ENCODE measurements at places on chromosomes 3 and 15. TPM values are rescaled to one million over a fixed set of nuclear protein-coding genes. Genes with fewer than 3 reads are reported as not detected.

DNA sequence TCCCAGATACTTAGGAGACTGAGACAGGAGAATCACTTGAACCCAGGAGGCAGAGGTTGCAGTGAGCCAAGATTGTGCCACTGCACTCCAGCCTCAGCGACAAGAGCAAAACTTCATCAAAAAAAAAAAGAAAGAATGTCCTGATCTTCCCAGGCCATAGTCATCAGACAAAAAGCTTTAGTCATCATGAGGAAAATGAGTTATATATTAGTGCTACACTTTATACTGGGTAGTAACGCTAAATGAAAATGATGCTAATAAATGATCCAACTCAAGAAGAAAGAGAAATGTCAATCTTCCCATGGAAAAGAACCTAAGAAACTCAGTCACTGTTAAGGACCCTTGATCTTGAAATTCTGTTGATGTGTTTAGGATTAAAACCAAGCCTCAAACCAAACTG, 26.3 kb upstream of the TRIM59 start:
- no peak for DNase-seq

- no peak for DNase-seq
Measured at GRCh38 chr3:139119331-139120025, 74.8 kb upstream of the PRR23C start.

DNA sequence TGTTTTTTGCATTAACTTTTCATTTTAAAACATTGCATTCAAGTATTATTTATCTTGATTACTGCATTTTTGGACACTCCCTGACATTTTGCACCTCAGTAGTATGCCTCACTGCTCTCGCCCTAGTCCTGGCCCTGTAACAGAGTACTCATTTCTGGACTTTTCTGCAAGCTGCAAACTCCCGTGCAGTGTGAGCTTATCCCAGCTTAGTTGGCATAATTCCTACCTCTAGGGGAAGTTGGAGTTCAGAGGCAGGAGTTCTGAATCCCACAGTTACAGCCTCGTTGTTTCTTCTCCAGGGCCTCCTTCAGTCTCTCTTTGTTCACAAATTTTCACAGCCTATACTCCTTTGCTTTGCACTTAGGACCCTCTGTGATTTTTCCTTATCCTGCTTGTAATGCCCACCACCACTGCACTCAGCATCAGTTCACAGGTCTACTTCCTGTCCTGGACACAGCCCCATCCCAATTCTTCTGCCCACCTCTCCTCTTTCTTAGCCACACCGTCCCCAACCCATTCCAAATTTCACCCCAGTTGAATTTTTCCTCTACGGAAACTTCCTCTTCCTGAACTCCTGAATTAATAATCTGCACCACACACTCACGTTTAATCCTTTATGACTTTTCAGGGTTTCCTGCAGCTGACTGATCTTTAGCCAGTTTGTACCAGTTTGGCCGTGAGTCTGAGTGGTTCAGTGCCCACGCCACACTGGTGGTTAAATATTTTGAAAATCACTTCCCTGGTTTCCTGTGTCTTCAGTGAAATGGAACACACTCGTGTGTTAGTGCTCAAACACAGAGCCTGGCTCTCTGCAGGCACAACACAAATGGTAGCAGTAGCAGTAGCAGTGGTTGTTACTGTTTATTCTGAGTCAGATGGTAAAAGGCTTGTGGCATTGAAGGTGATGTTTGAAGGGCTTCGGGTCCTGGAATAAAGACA, 6.3 kb upstream of the CTSH start:
- DNase-seq = peak; percentile 46

DNA sequence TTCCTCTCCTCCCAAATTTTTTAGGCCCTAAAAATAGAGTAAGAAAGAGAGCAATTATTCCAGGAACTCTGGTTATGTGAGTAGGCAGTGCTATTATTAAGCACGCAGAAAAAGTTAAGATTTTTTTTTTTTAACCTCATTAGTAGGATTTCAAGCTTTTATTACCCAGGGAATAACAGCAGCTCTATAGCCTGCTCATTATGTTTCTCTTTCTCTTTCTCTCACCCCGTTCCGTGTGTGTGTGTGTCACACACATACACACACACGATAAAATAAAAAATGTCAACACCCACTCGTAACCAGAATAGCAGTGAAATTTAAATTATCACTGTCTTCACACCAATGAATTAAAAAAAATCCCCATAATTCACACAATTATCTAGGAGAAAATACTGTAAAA, 30.3 kb downstream of the GADL1 start:
- no peak for DNase-seq

GRCh38 chr15:77836906-77837648, 204.4 kb upstream of the LINGO1 start:
- DNase-seq = no peak

GRCh38 chr15:101258238-101259144, 6.6 kb upstream of the CHSY1 start:
- peak; percentile 65 for DNase-seq

DNA sequence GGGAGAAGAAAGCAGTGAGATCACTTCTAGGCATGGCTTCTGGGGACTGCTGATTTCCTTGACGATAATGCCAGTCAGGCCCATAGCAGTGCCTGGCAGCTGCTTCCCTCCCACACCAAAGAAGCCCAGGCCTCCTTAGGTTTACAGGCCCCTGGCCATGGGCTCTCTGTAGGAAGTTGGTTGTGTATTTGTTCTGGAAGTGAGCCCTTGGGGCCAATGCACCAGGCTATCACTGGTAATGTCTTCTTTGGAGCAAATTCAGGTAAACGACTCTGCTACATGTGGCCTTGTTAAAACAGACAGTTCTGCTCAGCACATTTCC, 89.3 kb downstream of the CCNL1 start:
- peak; percentile 63 for DNase-seq

DNA sequence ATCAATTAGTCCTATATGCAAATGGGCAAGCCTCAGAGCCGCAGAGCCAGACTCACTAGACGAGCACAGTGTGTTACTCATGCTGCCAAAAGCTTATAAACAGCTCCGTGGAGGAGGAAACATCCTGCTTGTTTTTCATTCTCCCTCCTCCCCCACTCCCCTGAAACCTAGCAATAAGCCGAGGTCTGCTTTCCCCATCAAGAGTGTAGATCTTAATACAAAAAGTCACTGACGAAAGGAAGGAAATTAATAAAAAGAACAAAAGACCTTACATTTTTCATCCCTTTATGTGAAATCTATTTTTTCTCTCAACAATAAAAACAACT, 88.5 kb downstream of the XXYLT1 start:
- peak; percentile 67 for DNase-seq

GRCh38 chr15:94453227-94453988, 222.0 kb downstream of the MCTP2 start:
- peak; percentile 1 for DNase-seq

DNA sequence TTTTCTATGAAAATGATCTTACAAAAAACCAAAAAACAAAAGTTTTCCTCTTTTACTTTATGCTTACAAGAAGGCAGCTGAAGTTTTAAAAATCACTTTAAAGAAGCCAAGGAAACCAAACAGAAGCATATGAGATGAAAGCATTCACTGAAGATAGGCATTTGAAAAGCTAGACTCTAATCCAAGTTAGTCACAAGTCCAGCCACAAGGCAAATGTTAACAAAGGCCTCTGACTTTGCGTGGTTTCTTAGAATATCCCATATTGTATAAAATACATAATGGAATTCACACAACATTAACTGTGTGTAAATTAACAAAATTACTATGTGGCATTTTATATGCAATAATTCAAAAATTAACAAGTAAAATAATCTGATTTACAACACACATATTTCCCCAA, 17.7 kb downstream of the MRPL3 start:
- DNase-seq = no peak

- no peak for DNase-seq
Measured at GRCh38 chr3:139940622-139941021, 5.6 kb downstream of the CLSTN2 start.

DNA sequence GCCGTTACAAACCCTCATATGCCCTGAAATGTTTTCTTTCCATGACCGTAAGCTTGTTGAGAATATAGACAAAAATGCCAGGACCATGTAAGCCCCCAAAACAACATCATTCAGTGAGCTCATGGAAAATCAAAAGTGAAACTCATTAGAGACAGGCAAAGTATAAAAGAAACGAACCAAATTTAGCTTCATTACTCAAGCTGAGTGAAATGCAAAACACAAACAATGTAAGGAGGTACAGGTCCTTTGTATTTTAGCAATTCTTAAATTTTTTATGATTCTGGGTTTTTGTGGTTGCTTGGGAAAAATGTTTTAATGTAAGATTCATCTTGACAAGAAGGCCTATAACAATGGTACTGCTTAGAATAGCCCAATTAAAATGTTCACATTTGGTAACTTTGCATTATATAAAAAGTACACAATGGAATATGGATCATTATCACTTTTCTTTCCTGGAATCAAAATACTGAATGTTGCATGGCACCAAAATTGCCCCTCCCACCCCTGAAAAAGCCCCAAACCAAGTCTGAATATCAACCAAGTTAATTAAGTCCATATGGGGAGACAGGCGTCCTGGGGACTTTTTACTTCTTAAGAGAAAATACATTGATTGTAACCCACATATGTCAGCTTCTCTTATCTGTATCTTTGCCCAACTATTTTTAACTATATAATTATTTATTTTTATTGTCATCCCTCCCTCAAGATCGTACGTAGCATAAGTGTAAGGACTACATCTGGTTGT, 247.7 kb upstream of the CDIN1 start:
- peak; percentile 33 for DNase-seq

DNA sequence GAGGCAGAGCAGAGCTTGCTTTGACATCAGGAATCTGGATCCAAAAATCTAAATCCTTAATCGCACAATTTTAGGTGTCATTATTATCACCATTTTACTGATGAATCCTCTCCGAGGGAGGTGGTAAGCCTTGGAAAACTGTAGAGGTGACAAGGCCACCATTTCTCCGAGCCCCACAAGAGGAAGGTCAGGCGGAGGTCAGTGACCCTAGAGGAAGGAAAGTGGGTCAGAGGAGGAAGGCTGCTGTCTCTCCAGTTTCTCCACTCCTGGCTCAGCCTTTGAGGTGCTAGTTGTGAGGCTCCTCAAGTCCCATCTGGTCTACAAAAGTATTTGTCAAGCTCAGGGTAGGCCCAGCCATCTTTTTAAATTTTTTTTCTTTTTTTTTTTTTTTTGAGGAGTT, 3.2 kb downstream of the DVL3 start:
- DNase-seq = no peak

- no peak for DNase-seq
Measured at GRCh38 chr3:42734263-42734860, 31.8 kb upstream of the HHATL start.

- no peak for DNase-seq
Measured at GRCh38 chr3:119745942-119746341, 36.0 kb upstream of the NR1I2 start.

GRCh38 chr3:153145454-153145853, 16.6 kb upstream of the RAP2B start:
- DNase-seq = no peak

DNA sequence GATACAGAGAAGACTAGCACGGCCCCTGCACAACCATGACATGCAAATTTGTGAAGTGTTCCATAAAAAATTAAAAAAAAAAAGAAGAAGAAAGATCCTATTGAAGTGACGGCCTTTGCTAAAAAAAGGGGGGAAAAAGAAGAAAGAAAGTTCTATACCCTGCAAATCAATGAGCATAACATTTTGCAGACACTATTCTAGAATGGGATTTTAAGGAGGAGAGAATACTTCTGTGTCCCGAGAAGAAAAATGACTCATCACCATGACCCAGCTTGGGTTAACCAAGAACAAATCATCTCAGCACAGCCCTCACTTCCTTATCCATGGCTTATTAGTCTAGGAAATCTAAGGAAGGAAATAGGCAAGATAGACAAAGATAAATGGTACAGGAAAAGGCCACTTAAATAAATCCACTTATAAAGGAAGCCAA, 7.4 kb upstream of the SH3BP5 start:
- DNase-seq = peak; percentile 70

DNA sequence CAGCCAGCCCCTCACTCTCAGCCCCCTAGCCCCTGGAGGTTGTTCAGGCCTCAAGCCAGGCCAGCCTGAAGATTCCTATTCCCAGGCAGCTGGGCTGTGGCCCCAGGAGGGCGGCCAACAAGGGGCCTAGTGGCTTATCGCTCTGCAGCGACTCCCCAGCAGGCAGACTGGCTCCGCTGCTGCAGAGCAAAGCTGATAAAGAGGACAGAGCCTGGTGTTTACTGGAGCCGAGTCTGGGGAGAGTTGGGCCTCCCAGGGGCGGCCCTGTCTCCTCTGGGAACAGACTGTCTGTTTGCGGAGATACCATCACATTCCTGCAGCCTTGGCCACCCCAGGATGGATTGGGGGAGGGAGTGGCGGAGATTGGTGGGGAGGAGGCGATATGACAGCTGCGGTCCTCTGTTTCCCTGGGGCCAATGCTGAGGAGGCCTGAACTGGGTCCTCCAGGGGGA, 22.4 kb upstream of the SMAD6 start:
- no peak for DNase-seq

DNA sequence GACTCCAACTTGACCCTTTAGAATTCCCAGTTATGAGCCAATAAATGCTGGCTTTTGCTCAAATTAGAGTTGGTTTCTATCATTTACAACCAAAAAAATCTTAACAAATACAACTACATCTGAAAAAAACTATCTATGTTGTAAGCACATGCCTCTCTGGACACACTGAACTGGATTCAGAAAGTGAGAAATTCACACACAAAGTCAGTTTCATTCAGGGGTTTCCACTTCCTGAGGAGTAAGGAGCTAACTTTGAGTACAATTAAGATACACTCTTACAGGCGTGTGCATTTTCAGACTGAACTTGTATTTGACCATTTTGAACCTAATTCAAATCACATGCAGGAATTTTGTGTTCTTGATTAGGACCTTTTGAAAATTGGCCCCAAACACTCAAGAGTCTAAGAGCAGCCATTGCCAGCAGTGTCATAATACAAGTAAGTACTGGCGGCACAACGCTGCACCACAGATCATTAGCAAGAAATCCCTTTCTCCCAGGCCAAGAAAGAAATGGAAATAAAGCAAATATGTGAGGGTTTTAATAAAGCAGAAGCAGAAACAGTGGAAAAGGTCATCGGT, 31.2 kb downstream of the LINS1 start:
- DNase-seq = no peak

GRCh38 chr3:133956353-133956752, 60.7 kb upstream of the RAB6B start:
- no peak for DNase-seq

DNA sequence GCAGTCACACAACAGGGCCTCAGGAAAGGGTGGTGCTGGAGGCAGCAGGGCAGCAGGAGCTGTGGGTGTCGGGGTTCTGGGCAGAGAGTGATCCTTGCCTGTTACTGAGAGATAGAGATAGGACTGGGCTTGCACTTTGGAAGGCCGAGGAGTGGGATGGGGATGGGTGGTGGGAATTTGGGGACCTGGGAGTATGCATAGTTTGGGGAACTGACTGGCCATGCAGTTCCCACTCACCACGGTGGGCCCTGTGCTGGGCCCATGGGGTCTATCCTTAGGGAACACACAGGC, 192.5 kb upstream of the LINGO1 start:
- no peak for DNase-seq

CTXN2 gene
- 0.20 TPM for total RNA-seq

WDR93 gene
- total RNA-seq = 0.25 TPM

SQOR gene
- total RNA-seq = 47.0 TPM

Data from M059J (cell line).